Endodermal cell (in vitro differentiated cells): ENCODE measurements at places on chromosomes 2 and 18.

- no peak for DNase-seq
Observed at GRCh38 chr2:20225294-20226151, 593 bp upstream of the SDC1 start.

GRCh38 chr2:102660070-102660469 lies 40.7 kb downstream of the SLC9A2 start:
- DNase-seq = no peak

GRCh38 chr2:40400336-40400953 lies 51.4 kb downstream of the SLC8A1 start:
- DNase-seq = no peak

GRCh38 chr2:122100756-122101155 lies 345.3 kb downstream of the TSN start:
- no peak for DNase-seq

DNA sequence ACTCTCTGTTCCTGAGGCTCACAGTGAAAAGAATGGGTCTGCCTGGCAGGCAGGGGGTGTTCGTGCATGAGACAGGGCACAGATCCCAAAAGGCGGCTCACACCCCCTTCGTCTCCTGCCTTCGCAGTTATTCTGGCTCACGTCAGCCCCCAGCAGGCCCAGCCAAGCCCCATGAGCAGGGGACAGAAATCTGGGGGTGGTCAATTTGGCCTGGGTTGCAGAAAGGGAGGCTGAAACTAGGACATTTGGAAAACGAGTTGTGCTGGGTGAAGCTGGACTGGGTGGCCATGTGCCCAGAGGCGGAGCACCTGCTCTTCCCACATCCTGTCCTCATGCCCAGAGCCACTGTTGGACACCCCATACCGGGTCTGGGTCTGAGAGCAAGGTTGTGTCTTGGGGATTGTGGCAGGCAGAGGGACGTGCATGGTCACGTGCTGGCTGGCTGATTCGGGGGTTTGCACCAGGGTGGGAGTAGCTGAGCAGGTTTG lies 99.0 kb upstream of the MCFD2 start:
- DNase-seq = no peak

DNA sequence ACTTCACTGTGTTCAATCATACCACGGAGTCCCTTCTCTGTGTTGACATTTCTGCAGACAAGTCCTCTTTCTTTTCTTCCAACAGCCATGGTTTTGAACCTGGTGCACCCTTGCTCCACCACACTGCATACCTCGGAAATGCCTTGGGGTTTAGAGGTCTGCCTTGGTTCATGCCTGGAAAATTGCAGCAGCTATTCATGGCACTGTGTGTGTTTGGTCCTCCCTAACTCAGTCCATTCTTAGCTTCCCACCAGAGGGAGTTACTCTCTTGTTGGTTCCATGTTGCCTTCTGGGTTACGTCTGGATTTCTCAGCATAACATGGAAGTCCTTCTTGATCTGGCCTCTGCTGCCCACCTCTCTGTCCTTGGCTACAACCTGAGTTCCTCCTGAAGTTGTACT lies 206.0 kb downstream of the FHOD3 start:
- no peak for DNase-seq

DNA sequence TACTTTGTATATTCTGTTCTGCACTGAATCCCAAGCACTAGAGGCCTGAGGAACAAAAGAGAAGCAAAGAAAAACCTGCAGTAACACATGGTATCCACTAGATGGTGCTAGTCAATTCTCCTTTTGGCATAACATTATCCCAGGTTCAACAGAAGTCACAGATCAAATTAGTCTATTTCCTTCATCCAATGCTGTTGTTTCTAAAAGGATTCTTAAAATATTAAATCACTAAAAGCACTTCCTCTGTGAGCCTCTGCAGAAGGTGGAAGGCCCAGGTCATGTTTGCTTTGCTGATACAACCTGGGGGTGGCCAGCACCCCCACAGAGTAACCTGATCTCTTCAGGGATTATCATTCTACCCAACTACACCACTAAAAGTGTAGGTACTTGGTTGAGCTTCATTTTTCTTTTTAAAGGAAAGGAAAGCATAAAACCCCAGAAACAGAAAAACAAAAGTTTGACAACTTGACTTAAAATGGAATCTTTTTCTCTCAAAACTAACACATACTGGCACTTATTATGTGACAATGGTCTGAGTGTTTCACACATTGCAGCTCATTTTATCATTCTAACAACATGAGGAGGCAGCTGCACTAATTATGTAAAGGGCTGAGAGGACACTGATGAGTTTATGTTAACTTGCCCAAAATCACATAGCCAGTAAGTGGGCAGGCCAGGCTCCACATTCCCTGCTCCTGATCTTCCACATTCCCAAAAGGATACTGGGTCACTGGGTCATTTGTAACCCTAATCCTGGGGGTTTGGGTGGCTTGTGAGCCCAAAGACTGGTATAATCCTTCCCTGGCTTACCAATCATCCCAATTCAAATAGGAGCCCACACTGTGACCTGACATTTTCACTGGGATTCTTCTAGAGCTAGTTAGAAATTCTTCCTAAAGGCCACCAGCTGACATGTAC lies 66.8 kb upstream of the DNER start:
- DNase-seq = peak; percentile 68

- DNase-seq = no peak
Observed at GRCh38 chr2:185640588-185640987, 98.0 kb upstream of the FSIP2 start.

DNA sequence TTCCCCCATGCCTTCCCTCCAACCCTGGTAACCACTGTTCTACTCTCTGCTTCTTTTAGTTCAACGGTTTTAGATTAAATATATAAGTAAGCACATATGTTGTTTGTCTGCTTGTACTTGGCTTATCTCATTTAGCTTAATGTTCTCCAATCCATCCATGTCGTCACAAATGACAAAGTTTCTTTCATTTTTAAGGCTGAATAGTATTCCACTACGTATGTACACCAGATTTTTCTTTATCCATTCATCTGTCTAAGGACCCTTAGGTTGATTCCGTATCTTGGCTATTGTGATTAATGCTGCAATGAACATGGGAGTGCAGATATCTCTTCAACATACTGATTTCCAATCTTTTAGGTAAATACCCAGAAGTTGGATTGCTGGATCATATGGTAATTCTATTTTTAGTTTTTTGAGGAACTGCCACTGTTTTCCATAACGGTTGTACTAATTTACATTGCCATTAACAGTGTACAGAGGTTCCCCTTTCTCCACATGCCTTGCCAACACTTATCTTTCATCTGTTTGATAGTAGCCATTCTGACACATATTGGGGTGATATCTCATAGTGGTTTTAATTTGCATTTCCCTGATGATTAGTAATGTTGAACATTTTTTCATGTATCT lies 8.1 kb downstream of the ASB3 start:
- no peak for DNase-seq

DNA sequence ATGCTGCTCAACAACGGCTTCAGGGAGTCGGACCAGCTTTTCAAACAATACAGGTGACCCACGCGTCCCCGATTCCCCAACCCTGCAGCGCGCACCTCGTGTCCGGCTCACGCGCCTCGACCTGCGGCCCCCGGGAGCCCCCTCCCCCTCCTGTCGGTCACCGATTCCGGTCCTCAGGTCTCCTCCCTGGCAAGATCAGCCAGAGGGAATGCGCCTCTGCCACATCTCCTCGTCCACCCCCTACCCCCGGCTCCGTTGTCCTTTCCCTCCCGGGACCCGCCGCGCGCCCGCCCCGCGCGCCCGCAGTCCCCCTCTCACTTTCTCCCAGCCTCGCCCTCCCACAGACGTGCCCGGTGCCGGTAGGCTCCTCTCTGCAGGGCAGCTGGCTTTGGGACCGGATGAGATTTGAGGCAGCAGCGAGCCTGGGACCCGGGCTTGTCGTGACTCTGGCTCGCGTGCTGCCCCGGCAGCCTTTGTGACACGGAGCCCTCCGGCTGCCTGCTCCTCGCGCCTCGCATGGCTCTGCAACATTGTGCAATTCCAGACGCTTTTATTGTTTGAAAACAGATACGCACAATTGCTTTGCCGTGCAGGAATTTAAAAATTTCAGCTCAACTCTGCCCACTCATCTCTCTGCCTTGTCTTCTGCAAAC lies 558 bp downstream of the TTC39C start:
- DNase-seq = peak; percentile 82
